ENCODE measurements at places on chromosomes 1 and 21.

DNA sequence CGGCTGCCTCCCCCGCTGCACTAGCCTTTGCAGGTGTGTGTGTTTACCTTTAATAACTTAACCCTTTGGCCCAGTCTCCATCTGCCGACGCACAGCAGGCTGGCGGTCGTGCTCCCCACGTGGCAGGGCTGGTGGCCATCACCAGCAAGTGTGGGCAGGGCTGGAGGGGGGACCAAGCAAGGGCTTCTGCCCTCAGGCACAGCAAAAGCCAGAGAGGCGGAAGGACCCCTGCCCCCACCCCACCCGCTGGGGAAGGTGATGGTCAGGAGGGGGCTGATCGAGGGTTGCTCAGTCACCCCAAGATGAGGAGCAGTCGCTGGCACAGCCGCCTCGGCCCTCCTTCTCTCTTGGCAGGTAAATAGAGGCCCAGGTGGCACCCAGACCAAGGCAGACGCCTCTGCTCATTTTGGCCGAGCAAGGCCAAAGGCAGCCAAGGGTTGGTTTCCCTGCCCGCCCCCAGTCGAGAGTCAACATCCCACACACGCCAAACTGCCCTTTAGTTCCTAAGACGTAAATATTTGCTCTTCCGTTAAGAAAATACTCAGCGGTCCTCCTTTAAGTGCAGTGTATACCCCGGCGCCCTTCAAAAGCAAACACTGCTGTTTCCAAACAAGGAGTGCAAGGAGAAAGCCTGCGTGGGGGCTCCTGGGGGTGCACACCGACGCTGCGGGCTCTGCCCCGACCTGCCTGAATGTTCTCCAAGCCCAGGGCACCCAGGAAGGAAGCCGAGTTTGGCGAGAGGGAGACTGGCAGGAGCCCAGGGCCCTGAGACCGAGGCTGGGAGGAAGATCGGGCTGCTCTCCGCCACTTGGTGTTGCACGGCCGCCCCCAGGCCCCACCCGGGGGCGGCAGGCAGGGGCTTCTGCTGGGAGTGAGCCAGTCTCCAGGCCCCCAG is 82.7 kb downstream of the SIK1 start:
- no peak for DNase-seq

DNA sequence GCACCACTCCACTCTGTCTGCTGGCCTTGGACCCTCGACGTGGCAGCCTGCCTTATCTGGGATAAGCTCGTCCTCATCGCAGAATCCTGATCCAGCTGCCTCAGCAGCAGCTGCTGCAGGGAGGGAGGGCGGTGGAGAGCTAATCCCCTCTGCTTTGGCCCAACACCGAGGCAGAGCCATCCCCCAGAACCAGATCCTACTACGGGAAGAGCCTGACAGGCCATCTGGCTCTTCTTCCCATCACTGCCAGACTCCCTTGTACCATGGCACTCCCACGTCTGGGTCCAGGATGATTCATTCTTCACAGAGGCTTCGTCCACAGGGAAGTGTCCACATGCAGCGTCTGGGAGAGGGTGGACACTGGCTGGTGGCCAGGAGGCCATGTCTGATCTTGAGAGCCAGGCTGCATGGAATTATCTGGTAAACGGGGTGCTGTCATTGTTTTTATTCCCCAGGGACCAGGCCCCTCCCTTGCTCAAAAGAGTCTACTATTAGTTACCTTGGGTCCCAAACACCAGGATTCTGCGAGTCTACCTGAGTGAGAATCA is 14.6 kb upstream of the PKP1 start:
- peak; percentile 77 for DNase-seq

DNA sequence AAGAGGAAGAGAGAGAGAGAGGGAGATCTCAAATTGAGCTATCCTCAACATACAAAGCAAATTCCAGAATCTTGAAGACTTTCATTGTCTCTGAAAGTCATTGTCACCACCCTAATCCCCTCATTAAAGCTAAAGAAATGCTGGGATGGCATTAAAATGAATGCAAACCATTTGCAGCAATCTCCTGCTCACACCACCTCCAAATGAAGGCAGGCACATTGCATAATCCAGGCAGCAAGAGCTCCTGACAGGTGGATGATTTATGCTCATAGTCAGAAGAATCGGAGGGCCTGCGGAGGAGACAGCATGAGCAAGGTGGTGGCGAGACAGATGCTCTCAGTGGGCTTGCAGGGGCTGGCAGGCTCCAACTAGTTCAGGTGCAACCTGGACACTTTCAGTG is 90.2 kb downstream of the ESRRG start:
- DNase-seq, result no peak

- no peak for DNase-seq
Measured at GRCh38 chr1:58722414-58722813, 22.6 kb upstream of the MYSM1 start.

GRCh38 chr1:203208181-203208580 is 21.3 kb downstream of the CHIT1 start:
- no peak for DNase-seq

DNA sequence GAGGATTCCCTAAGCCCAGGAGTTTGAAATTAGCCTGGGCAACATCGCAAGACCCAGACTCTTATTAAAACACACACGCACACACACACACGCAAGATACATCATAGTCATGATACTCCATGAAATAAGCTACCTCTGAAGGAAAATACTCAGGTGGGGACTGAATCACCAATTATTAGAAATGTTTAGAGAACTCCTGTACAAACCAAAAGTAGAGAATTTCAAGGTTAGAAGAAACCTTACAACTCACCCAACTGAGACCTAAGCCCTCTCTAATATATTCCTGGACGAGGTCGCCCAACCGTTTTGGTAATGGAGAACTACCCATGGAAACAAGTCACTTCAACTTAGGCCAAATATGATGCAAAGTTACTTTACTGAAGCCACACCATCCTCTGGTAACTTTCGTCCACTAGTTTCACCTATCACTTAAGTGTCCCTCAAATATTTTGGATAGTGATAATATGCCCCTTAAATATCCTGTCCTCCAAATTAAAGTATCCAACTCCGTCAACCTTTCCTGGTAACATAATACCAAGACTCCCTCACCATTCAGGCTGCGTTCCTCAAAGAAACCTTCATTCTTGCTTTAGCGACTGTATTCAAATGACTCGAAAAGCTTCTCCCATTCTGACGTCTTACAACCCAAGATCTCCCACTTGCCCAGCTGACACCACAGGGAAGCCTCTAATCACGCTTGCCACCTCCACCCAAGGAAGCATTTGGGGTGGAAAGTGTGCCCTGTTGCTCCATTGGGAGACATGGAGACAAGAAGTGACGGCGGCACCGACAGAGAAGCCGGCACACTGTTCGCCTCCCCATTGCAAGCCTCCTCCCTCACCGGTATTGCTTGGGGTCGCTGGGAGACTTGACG is 856 bp downstream of the NRDC start:
- DNase-seq, result peak; percentile 29

DNA sequence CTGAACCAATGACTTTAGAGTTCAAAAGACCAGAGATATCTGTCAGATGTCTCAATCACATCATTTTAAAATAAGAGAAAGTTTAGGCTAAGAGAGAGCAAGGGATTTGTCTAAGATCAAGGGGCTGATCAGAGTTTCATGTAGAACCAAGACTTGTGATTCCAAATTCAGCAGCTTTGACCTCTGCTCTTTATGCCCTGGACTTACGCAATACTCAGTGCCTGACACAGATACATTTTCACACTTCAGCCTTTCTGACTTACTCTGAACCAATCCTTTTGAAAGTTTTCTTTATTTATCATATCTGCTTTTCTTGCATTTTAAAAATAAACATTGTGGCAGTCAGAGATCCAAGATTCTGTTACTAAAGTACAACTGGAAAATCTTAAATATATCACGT is 428.0 kb downstream of the PLPP3 start:
- DNase-seq, result no peak

DNA sequence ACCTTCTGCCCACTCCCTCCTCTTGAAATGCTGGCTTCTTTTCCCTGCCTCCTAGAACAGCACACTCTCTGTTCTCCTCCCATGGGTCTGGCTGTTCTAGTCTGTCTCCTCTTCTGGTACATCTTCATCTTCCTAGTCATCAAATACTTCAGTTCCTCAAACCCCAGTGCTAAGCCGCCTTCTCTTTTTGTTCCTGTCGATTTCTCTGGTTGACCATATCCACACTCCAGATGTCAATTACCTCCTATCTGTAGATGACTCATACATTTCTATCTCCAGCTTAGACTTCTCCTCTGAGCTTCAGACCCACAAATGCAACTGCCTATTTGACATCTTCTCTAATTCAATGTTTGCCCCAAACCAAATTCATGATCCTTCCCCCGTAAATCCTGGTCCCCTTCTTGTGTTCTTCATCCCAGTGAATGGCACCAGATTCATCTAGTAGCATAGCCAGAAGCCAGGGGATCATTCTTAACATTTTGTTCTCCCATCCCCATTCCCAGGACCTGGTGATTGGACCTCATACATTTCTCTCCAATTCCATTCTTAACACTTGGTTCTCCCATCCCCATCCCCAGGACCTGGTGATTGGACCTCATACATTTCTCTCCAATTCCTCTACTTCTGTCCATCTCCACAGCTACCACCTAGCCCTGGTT is 35.9 kb downstream of the USP24 start:
- DNase-seq, result peak; percentile 13

- DNase-seq, result peak; percentile 20
Measured at GRCh38 chr1:156618853-156619581, at the start of gene HAPLN2. Gene HAPLN2, plus strand, starts transcription at chr1:156619415. Its CDS starts 4,076 bp downstream, at chr1:156623491.

GRCh38 chr1:118143121-118143520 is 41.9 kb downstream of the SPAG17 start:
- DNase-seq, result peak; percentile 42

DNA sequence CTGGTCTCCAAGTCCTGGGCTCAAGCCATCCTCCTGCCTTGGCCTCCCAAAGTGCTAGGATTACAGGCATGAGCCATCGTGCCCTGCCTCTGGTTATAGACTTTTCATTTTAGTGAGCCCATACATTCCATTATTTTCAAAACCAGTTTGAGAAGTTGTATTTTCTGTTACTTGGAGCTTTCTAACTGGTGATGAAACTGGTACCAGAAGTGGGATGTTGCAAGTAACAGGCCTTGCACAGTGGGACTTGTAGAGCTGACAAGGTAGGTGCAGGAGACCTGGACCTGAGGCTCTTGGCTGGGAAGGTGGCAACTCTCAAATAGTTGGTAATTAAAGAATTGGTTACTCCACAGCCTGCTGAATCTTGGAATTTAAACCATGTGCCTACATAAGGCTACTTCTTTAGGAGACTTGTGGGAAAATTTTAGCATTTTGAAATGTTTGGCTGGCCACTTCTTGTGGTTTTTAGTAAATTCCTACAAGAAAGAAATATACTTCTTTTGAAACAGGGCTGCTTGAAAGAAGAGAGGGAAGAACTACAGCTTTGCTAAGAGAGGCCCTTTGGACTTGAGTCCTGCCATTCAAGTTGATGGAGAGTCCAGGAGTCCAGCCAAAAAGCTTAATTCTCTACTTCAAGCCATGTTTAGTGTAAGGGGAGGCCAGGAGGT is 9.8 kb upstream of the ALPL start:
- DNase-seq, result peak; percentile 20

DNA sequence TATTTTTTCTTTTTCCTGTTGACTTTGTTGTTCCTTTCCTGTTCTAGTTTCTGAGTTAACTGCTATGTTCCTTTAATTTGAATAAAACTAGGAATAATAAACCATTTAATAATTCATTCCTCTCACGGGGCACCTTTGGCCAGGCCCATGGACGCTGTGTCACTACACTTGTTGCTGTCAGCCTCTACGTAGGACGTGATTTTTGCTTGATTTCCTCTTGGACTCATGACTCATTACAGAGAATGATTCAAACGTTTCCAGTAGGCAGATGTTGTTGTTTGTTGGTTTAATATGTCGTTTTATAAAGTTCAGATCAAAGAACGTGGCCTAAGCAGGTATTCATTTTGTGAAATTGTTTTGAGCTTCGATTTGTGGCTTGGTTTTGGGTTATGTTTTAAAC is 9.1 kb upstream of the SLC19A1 start:
- DNase-seq, result peak; percentile 59

DNA sequence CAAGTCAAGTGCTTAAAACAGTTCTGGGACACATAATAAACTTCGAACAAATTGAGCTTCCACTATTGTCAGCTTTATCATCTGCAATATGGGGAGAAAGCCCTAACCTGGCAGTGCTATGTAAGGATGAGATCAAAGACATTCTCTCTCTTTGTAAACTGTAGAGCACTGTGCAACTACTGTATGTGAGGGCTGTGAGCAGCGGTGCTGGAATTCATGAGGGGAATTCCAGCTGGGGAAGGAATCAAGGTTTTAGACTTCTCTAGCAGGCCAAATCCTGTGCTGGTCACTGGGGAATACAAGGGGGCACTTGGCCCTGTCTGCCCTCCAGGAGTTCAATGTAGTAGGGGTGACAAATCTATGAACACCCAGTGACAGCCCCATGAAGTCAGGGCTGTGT is 9.3 kb downstream of the FAM151A start:
- no peak for DNase-seq

DNA sequence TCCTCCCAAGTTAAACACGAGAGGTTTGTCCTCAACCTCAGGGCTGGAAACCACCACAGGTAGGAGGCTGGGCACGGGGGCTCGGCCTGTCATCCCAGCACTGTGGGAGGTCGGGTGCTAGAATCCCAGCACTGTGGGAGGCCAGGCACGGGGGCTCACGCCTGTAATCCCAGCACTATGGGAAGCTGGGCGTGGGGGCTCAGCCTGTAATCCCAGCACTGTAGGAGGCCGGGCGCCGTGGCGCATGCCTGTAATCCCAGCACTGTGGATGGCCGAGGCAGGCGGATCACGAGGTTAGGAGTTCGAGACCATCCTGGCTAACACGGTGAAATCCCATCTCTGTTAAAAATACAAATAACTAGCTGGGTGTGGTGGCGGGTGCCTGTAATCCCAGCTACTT is 6.7 kb upstream of the CDK11A start:
- DNase-seq, result no peak

DNA sequence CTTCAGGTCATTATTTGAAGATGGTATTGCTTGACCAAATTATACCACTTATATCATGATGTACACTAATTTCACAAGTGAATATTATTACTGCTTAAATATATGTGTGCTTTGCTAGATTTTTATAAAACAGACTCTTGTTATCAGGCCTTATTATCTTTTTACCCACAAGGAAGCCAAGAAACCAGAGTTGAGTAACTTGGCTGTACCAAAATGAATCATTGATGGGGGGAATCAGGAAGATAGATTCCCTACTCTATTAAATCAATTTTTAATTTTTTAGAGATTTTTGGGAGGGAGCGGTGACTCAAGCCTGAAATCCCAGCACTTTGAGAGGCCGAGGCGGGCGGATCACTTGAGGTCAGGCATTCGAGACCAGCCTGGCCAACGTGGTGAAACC is 16.0 kb upstream of the SCCPDH start:
- DNase-seq, result no peak

GRCh38 chr1:101073836-101074235 is 48.3 kb upstream of the DPH5 start:
- DNase-seq, result no peak

- DNase-seq, result no peak
Measured at GRCh38 chr1:98288494-98288893, 367.7 kb upstream of the DPYD start.

GRCh38 chr1:161261261-161262235 is 3.0 kb downstream of the PCP4L1 start:
- DNase-seq, result no peak

- no peak for DNase-seq
Measured at GRCh38 chr1:156497078-156497742, 3.4 kb downstream of the MEF2D start.
